ENCODE measurements at places on chromosomes 3 and 15.
A peak's percentile ranks its signal among the peaks of the same experiment; 100 is the strongest.

DNA sequence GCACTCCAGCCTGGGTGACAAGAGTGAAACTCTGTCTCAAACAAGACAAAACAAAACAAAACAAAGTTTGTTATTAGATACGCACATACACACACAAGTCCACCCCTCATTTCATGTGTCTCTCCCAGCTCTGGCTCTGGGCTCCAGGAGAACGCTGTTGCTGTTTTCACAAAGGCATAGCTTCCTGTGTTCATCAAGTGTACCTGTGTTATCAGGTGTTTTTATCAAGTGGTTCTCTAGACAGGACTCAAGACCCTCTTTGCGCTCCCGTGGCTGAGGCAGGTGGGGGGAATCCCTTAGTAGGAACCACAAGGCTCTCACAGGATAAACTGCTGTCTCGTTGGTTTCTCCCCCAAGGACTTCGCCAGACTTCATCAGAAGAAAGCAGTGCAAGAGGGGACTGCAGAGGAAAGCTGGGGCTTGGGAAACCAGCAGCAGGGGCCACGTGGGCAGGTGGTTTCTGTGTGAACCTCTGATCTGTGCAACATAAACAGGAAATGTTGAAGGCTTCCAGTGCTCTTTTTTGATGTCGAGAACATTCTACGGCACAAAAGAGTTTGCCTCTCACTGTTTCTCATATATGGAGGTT is 6.9 kb upstream of the PPP1R2 start:
- DNase-seq, result peak; percentile 89

DNA sequence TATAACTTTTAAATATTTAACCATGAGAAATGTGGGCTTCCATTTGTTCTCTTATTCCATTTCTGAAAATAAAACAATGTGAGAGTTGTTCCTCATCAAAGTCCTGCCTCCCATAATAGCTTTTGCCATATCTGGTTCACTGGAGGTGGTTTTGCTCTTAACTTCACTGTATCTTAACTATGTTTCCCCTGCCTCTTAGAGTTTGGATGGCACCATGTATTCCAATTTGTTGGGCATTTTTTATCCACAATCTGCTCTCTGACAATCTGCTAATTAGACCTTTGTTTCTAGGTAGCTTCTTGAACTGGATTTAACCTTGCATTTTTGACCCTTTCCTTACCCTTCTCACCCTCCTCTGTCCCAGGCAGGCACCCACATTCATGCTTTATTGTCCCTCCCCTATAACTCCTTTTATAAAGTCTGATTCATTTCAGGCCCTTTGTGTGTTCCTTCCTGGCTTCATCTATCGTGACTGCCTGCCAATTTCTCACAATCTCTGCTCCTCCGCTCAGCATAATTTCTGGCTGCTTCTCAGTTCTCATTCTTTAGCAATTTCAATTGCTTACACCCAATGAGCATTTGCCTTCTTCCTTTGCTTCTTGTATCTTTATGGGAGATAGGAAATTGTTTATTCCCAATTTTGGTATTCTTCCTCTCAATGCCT is 144.2 kb upstream of the ARHGEF26 start:
- DNase-seq, result no peak

- no peak for DNase-seq
Measured at GRCh38 chr3:101638261-101638745, 38.6 kb downstream of the ZBTB11 start.

DNA sequence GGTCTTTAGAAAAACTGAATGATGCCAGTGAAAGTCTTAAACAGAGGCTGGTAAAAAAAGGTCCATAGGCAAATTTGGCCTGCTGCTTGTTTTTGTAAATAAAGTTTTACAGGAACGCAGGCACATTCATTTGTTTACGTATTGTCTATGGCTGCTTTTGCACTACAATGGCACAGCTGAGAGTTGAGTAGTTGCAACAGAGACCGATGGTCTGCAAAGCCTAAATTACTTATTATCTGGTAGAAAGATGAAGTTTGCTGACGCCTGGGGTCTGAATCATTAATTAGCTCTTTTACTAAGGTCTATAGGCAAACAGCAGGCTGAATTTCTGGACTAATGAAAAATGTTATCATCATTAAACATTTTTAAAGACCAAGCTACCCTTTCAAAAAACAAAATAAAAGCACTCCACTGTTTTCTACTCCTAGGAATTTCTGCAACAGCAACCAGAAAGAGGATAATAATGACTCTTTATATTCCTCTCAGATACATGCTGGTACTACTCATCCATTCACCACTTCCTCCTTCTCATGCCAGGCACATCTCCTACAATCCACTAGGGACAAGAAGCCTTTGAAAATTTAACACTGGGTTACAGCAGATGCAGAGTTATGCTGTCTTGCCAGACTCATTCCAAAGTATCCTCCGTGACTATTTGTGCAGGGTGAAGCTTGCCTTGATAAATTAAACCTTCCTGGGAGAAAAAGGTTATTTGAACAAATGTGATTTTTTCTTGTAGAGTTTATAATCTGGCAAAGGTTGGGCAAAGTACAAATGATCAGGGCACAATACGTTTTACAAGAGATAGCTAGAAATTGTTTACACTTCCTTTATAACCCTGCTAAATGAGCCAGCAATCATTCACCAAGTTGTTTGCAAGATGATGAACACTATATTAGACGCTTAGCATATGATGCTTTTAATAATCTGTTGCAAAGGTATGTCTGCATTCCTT is 6.0 kb downstream of the GATM start:
- DNase-seq, result no peak

- no peak for DNase-seq
Measured at GRCh38 chr3:127038466-127038865, 55.6 kb downstream of the PLXNA1 start.

- DNase-seq, result no peak
Measured at GRCh38 chr3:58627570-58627885, 39.0 kb downstream of the FAM3D start.

DNA sequence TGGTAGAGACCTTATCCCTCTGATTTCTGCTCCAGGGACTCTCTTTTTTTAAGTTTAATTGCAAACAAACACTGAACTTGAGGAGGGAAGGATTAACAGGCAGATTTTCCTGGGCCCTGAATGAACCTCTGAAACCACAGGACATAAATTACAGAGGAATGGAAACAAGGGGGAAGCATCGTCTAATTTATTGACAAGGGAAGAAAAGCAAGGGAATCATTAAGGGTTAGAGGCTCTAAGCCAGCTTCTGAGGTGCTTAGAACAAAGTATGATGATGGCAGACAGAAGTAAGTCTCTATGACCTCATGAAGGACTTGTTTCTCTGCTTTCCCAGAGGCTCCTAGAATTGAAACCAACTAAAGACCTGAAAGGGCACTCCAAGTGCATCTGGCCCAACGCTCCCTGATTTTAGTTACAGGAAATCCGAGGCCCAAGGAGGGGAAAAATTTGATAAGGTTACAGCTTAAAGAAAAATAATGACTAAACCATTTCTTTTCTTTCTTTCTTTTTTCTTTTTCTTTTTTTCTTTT is 244.7 kb upstream of the NR2E3 start:
- no peak for DNase-seq

GRCh38 chr15:67941648-67942310 is 101.9 kb upstream of the RNU6-1 start:
- no peak for DNase-seq

DNA sequence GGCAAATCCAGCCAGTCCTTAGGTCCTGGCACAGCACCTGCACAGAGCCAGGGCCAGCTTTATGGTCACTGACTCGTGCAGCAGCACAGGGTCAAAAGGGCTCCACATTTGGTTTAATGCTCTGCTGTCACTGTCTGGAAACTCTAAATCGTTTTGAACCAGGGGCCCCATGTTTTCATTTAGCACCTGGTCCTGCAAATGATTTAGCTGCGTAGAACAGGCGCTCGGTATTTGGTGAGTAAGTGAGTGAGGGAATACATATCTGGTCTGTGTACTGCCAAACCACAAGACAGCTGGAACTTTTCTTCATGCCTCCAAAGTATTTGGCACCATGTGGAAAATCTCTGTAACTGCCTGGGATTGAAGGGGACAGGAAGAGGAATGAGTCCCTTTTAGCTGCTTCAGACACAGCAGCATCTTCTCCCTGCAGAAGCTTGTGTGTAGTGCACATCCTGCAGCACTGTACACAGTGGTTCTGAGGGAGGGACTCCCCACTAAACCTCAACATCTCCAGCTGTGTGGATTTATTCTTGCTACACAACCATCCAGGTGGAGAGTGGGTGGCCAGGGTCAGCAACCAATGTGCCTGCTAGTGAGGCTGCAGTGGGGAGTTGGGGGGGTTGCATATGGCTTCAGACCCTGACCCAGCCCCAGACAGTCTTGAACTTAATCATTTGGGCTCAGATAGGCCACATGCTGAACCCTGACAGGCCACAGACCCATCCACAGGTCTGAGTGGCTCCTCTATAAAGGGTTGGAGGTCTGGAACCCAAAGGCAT is 1.1 kb downstream of the SH2D7 start:
- DNase-seq, result no peak

- DNase-seq, result no peak
Measured at GRCh38 chr3:127157171-127157828, 35.6 kb upstream of the PRR23E start.

- DNase-seq, result no peak
Measured at GRCh38 chr15:93058904-93059427, 30.0 kb downstream of the RGMA start.

GRCh38 chr3:126293370-126294082 is 63.7 kb downstream of the KLF15 start:
- no peak for DNase-seq

GRCh38 chr3:102544741-102545140 is 109.9 kb downstream of the ZPLD1 start:
- no peak for DNase-seq

DNA sequence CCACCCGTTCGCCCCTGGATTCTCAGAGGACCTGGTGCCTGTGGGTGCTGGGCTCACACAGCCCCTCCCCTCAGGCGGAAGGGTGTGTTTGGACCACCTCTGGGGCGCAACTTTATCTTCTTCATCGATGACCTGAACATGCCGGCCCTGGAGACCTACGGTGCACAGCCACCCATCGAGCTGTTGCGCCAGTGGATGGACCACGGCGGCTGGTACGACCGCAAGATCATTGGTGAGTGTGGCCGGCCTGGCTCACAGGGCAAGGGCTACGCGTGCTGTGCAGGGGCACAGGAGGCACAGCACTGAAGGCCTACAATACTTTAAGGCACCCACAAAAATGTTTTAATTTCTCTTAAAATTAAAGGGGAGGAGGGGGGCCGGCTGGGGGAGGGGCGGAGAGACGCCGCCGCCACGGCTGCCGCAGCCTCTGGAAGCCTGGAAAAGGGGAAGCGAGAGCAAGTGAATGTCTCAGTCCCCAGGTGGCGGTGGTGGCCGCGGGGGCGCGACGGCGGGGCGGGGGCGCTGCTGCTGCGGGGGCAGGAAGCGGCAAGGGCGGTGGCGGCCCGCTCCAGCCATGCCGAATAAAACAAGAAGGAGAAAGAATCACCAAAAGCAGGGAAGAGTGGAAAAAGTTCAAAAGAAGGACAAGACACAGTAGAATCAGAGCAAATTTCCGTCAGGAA is 56.8 kb downstream of the DNAH1 start:
- DNase-seq, result peak; percentile 18

- DNase-seq, result peak; percentile 52
Measured at GRCh38 chr3:179558742-179559364, 3.9 kb upstream of the ACTL6A start.

GRCh38 chr15:31567861-31568260 is 241.2 kb downstream of the KLF13 start:
- DNase-seq, result no peak

DNA sequence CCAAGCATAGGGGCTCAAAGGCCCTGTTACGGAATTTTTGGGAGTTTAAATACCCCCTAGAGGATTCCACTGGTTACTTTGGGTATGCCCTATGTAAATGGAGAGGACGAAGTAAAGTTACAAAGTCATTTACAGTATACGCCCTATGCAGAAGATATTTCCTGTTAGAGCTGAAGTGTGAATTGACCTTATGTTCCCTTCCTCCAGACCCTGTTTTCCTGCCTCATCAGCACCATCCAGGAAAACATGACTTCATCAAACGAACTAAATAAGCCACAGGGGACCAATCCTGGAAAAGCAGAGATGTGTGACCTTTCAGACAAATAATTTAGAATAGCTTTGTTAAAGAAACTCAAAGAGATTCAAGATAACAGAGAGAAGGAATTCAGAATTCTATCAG is 177.4 kb downstream of the SQOR start:
- no peak for DNase-seq

DNA sequence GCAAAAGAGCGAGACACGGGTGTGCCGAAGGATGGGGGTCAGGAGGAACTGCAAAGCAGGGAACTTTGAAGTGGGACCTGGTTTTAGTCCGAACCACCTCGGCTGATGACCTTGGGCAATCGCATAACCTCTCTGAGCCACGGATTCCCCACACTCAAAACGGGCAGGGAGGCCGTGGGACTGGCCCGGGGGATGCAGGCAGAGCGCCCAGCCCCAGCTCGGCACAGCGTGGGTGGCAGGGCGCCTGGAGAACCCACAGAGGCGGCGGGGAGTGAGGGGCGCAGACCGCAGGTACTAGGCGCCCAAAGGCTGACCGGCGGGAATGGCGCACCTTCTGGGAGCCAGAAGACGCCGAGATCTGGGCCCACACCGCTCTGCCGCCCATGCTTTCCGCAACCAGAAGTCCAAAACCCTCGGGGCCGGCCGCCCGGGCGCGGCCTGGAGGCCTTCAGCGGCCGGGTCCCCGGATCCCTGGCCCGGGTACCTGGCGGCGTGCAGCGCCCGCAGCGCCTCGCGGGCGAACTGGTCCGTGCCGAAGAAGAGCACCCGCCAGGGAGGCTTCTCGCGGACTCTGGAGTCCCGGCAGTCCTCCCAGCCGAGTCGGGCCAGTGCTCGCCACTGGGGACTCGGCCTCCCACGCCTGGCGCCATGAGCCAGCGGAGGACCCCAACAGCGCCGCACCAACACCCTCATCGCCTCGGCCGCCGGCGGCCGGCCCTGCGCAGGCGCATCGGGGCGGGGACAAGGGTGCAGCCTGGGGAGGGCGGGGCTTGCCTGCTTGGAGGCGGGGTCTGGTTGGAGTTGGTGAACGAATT is at the start of gene MTFMT:
Gene MTFMT (minus strand): TSS at position 719 of the 815 bp plus-strand sequence. CDS start 26 bp downstream, at position 693.
- DNase-seq, result peak; percentile 93

GRCh38 chr3:58072763-58073130 is 64.5 kb downstream of the FLNB start:
- no peak for DNase-seq

DNA sequence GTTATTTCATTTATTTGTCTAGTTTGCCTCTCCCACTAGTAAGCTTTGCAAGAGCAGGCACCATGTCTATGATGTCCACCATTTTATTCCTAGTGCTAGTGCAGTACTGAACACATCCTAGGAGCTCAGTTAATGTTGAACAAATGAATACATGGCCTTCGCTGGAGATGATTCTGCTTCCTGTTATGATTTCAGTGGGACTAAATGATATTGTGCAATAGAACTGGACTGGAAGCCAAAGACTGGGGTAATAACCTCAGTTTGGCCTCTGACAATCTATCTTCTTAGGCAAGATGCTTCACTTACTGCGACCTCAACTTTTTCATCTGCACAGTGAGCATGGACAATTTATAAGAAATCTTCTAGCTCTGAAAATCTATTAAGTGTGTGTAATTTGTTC is 191.3 kb downstream of the ADAMTSL3 start:
- no peak for DNase-seq

GRCh38 chr3:195762249-195762585 is 41.4 kb downstream of the MUC20 start:
- no peak for DNase-seq
